Placental epithelial cell (primary cell): ENCODE measurements at places on chromosomes 2 and 18. TPM values are rescaled to one million over a fixed set of nuclear protein-coding genes. Genes with fewer than 3 reads are reported as not detected.

The LYPD6B gene
- 8.0 and 9.4 TPM in 2 replicates for total RNA-seq

The CNDP1 gene
- not detected in 2 replicates for total RNA-seq

The PRSS56 gene
- not detected in 2 replicates for total RNA-seq

The CD302 gene
- total RNA-seq, result 0.87 and 2.0 TPM in 2 replicates

The ALK gene
- under 0.01 TPM in 2 replicates for total RNA-seq

The XDH gene
- total RNA-seq, result 0.11 TPM in 1 of 2 replicates, not detected in the other
